ENCODE measurements at places on chromosomes 11 and 22. TPM values are rescaled to one million over a fixed set of nuclear protein-coding genes. Genes with fewer than 3 reads are reported as not detected.

DNA sequence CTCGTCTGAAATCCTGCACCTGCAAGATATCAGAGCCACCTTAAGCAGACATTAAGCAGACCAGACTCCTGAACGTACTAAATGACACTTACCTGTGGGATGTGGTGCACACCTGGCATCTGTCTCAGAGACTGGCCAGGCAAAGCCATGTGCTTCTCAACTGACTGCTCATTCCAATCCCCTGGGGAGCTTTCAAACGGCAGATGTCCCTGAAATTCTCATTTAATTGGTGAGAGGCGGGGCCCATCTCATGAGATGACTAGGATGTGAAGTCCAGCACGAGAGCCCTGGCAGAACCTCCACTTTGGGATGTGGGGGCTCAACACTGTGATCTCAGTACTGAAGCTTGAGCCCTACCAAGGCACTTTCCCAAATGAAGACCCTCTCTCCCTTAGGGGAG lies 84.9 kb upstream of the HMGXB4 start:
- no peak for DNase-seq

GRCh38 chr22:45629469-45630089 lies 42.1 kb upstream of the ATXN10 start:
- no peak for DNase-seq

- peak; percentile 85 for DNase-seq
Measured at GRCh38 chr22:35638410-35638809, 9.8 kb upstream of the APOL6 start.

GRCh38 chr11:37905707-37906417 lies 1307.8 kb upstream of the RAG2 start:
- DNase-seq = no peak

- no peak for DNase-seq
Measured at GRCh38 chr22:33274214-33275072, 216.3 kb upstream of the SYN3 start.

DNA sequence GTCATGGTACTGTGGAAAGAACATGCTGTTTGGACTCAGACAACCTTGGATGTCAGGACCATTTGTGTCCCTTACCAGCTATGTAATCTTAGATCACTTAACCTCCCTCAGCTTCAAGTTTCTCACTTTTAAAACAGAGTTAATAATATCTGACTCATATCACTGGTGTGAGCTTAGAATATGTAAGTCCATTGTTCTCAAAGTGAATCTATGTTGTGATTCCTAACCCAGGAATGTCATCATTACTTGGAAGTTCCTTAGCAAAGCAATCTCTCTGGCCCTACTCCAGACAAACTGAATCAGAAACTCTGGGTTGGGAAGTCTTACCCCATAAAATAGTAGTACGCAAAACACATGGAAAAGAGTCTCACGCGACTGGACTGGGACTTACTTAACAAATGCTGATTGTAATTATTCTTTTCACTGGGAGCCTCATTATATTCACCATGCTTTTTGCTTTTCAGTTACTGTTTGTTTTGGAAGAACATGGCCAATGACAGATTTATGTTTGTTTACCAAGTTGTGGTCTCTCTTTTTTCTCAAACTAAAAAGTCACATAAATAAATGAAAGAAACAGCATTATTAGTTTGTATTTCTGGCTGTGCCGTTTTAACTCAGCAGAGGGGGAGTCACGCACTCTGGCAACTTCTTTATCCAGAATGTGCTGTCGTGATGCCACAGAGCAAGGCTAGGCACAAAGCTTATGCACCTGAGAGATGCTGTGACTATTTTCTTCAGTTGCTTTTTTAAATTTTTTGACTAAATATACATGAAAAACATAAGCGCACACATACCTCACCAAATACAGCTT lies 217.7 kb upstream of the CTSC start:
- DNase-seq = peak; percentile 99

DNA sequence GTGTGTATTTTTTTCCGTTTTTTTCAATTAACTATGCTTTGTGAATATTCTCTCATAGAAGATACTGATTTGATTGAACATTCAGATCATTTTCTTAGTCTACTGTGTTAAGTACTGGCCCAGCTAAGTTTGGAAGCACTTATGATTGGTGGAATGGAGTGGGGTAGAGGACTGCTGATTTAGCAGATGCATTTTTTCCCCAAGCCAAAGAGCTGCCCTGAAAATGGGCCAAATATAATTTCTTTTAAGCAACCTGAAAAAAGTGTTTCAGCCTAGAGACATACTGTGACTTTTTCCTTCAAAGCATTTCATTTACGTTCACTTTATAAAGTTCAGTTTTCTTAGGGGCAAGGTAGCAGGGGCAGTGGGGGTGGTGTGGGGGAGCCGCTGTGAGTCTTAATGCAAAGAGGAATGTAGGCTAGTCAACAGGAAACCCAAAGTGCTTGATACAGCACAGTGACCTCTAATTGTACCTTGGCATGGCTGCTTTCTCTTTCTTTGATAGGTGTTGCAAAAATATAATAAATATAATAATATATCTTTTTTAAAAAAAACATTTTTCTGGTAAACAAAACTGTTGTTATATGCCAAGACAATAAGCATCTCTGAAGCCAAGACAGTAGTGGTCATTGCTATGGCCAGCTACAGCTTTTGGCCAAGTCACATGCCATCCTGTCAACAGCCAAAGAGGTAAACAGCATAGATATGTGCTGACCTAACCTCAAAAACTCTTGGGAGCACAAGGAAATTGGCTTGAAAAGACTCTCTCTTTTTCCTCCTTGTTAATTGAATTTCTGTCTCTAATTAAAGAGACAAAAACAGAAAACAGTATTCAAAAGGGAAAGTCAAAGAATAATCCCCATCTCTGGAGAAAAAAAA lies 58.8 kb downstream of the LIF start:
- no peak for DNase-seq

The SOX6 gene
- 1.9 TPM for polyA plus RNA-seq

The PAMR1 gene
- polyA plus RNA-seq = 131 TPM

The SAMM50 gene
- polyA plus RNA-seq = 50.6 TPM

Measured in BJ (cell line).